Naive thymus-derived CD4-positive, alpha-beta T cell (primary cell): ENCODE measurements at places on chromosomes 16 and 17. TPM values are rescaled to one million over a fixed set of nuclear protein-coding genes. Genes with fewer than 3 reads are reported as not detected.

Gene EPX
- not detected for total RNA-seq

Gene SNX20
- total RNA-seq, result 70.8 TPM

Gene TANC2
- 36.6 TPM for total RNA-seq

Gene PRSS33
- not detected for total RNA-seq

Gene ZNF598
- 44.3 TPM for total RNA-seq

Gene AIPL1
- total RNA-seq, result not detected

Gene ZNF785
- total RNA-seq, result 19.0 and 21.4 TPM in 2 replicates

Gene CMTM4
- total RNA-seq, result 2.5 TPM

Gene CSH2
- not detected in 2 replicates for total RNA-seq

Gene ZNF267
- 48.8 TPM for total RNA-seq
